ENCODE measurements at places on chromosomes 6 and 20.

GRCh38 chr20:24477831-24478547 is 8.6 kb downstream of the SYNDIG1 start:
- no peak for DNase-seq

DNA sequence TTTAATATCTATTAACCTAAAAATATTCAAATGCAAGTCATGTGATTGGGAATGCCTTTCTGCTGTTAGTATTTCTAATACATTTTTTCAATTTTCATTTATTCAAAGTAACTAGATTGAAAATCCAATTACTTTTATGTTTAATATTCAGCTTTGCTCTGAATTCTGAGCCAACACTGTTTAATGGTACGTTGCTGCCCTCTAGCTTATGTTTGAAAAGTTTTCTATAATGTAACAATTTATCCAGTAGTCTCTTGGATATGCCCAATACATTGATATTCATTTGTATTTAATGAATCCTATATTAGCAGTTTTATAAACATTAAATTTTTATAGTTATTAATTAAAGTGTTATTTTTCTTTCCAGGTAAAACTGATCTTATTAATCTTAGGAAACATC is 47.4 kb downstream of the LGSN start:
- no peak for DNase-seq

- no peak for DNase-seq
These were observed 7.8 kb downstream of the TMC2 start for GRCh38 chr20:2544211-2544610.

DNA sequence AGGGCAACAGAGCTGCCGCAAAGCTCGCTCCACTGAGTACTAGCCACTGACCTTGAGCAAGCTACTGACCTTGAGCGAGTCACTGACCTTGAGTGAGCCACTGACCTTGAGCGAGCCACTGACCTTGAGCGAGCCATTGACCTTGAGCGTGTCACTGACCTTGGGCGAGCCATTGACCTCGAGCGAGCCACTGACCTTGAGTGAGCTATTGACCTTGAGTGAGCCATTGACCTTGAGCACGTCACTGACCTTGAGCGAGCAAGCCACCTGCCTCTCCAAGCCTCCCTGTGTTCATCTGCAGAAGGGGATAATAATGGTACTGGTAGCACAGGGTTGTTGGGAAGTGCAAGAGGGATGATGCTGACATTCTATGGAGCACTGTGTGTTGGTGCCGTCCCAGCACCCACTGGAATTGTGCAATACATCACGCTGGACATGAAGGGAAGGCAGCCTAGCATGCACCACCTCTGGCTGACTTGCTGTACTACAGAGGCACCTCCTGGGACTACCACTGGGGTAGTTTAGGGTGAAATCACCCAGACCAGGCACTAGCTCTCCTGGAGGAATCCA is 60.2 kb downstream of the CTCFL start:
- DNase-seq: no peak

GRCh38 chr20:61499859-61500554 is 247.9 kb downstream of the CDH4 start:
- DNase-seq: no peak

DNA sequence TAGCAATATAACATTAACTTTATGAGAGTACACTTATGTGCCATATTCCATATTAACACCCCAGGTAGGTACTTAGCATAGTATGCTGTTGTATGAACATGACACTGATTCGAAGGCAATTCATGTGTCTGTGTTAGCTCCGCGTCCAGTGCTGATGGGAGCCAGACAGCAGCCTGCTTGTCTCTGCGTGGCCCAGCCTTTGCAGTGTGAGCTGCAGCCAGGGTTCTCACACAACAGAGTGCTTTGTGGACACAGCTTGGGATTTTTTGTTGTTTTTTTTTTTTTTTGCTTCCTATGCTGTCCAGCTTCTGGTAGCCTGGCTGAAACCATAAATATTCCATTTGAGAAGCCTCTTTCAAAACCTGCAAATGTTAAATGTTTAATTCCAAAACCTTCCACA is 350.9 kb downstream of the SMOC2 start:
- DNase-seq: no peak

- no peak for DNase-seq
These were observed 125.8 kb downstream of the MRPL14 start for GRCh38 chr6:44001318-44002066.

- DNase-seq: no peak
These were observed 28.8 kb downstream of the FITM2 start for GRCh38 chr20:44282192-44282591.

- DNase-seq: no peak
These were observed 81.1 kb downstream of the SASH1 start for GRCh38 chr6:148423601-148424270.

DNA sequence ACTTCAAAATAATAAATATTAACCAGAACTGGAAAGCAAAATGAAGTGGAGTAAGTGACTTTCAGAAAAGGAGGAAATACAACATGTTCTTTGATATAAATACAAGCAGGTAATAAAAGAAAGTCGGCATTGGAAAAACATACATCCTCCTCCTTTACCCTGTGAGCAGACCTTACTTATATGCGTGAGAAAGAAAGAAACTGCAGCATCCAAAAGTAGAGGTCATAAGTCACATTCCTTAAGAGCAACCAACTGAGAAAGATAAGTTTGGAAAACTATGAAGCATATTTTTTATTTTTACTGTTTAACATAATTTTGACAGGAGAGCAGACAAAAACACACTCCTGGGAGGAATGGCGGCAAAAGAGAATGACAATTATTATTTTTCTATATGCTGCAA is 155.5 kb downstream of the HACE1 start:
- DNase-seq: no peak

GRCh38 chr6:16049168-16049567 is 79.7 kb upstream of the MYLIP start:
- DNase-seq: no peak

DNA sequence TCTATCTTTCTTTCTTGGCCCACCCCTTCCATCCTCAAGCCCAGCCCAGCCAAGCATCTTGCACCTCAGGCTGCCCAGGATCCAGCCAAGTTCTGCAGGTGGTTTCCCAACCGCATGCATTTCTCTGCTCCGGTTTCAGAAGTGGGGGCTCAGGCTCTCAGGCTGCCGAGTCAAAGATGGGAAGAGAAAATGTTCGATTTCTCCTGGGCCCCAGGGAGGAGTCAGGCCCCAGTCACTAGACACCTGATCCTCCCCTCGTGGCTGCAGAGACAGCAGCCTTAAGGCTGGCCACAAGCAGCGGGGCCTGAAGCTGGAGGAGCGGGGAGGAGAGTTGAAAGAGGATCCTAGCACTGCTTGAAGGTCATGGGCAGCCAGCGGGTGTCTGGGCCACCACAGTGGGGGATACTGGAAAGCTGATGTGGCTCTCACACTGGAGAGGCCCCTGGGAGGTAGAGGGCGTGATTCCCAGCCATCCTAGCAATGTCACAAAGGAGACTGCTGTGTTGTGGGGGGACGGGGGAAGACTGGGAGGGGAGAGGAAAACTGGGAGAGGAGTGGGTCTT is 42.2 kb upstream of the ZFAND3 start:
- no peak for DNase-seq

- DNase-seq: no peak
These were observed 9.8 kb downstream of the SLC4A11 start for GRCh38 chr20:3229158-3229557.

GRCh38 chr6:110512991-110513390 is 36.6 kb upstream of the SLC22A16 start:
- DNase-seq: no peak

GRCh38 chr6:139546106-139546472 is 171.6 kb upstream of the CITED2 start:
- DNase-seq: no peak

DNA sequence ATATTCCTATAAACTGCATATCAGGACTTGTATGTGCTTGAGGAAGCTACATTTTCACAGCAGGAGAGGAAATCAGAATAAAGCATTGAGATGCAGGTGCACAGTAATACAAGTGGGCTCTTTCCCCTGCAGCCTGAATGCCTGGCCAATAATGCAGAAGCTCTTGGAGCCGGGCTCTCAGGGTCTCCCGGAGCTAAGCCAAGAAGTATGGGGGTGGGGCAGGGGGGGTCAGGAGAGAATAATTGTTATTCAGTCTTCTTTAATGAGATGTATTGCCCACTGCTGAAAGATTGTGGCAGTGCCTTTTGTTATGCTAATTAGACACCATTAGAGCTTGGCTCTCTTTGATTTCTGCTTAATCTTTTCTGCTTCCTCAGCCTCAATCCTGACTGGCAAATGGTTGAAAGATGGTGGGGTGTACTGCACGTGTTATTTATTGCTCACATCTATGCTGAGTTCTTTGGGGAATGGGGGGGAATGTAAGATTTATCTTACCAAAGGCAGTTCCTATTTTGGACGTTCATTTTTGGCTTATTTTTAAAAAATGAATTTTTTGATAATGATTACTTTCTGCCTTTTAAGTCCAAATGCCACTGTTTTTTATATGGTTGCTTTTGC is 407.6 kb upstream of the SOX4 start:
- no peak for DNase-seq

DNA sequence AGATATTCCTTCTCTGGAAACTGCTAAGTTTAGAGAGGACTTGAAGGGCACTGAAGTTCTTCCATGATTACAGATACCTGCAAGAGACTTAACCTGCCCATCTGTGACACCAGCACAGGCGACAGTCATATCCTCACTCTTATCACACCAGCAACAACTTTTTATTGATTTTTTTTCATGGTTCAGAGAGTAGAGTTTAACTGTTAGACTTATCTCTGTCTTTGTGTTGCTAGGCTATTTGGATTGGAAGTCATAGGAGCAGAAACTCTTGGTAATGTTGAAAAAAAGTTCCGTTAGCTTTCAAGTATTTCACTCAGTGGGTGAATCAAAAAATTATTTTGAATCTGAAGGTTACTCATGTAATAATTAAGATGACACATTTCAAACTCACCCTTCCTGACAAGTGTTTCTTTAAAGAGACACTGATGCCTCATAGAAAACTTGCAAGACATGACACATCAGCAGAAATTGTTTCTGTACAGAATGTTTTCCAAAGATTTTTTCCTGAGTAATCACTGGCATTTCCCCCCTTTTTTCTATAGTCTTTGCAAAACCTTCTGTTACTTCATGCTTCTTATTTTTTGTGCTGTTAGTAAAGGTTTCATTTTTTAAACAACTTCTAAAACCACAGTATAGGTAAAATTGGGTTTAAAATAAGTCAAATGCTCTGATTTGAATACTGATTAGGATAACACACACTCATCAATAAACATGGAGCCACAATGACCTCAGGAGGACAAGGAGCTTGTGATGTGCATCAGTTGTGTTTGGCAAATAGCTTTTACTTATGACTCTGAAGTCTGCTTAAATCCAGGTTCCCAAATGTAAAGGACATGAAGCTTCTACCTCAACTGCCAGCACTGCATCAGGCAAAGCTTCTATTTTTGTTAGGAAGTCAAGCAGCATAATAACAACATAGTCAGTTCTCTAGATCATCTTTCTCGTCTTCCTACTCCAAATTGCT is 252.9 kb upstream of the MAN1A1 start:
- DNase-seq: no peak

GRCh38 chr6:126804332-126805064 is 314.0 kb upstream of the RSPO3 start:
- no peak for DNase-seq

DNA sequence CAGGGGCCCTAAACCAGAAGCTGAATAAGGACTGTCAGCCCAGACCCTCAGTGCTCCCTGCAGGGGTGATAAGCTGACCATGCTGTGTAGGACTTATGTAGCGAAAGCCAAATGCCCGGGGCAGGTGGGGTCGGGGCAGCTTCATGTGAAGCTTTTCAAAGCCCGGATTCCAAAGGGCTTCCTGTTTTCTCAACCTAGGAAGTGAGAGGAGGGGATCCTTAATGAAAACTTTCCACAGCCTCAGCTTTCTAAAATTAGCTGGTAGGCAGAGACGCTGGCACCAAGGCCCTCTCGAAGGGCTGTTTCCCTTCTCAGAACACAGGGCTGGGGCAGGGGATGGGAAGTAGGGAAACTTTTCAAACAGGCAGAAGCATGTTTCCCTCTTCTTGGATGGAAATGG is 148.9 kb downstream of the NFATC2 start:
- no peak for DNase-seq

DNA sequence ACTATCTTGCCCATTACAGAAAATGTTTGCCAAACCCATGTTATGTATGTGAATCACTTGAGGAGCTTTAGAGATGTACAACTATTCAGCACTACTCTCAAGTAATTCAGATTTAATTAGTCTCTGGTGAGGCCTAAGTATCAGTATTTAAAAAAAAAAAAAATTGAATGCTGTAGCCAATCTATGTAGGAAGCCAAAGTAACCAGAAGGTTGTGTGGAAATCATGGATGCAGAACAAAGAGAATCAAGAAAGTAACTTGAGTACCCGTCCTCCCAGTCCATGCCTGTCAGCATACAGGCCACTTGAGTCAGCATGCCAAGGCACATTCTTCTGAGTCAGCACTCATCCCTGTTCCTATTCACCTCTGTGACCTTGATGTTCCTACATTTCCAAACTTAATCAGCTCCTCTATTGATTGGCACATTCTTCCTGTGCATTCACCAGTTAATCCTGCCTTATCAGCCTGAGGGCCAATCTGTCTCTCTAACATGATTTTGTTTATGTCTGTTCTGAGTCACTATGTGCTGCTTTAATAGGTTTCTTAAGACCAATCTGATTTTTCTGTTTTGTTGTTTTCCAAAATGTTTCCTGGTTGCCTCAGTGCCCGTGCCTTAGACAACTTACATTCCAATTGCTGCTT is 165.6 kb downstream of the KCNQ5 start:
- no peak for DNase-seq

DNA sequence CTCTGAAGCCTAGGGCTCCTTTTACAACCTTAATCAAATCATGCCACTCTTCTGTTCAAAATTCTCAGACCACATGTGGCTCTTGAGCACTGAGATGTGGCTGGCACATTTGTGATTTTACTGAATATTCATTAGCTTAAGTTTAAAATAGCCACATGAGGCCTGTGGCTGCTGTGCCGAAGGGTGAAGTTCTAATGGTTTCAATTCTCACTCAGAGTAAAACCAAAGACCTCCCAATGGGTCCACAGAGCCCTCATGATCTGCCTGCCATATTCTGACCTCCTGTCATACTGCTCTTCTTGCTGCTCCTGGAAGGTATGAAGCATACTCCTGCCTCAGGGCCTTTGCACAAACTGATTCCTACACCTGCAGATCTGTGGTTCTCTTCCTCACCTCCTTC is 7.8 kb upstream of the CST3 start:
- DNase-seq: no peak

DNA sequence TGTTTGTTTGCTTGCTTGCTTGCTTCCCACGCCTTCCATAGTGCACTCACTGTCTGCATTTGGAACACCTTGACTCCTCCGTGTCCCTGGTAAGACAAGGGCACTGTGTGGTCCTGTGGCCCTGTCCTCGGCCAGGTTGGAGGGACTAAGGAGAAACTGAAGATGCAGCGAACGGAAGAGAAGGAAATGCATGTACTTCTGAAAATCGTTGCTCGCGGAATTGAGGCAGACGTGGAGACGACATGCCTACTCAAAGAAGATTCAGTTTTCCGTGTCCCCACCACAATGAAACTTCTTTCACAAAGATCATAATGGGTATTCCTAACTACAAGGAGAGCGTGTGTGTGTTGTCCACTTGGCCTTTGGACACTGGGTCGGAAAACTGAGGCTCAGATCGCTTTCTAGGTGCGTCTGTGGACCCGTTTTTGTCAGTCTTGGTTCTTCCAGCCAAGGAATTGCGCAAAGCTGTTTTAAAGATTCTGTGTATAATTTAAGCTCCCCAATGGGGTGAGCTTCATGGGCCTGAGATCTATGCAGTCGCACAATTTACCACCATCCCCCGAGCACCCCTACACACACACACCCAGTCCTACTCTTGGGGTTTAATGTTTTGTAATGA is 120.4 kb upstream of the ZNF184 start:
- DNase-seq: no peak

GRCh38 chr20:10376270-10377075 is 57.5 kb downstream of the MKKS start:
- DNase-seq: no peak

Data from stimulated activated CD8-positive, alpha-beta memory T cell treated with anti-CD3 and anti-CD28 coated beads, Interleukin-2, amount 100 ng/mL, for 1 hour (primary cell).